Amygdala (tissue), 56 donors: ENCODE measurements at places on chromosomes 2 and 18.

GRCh38 chr2:230327418-230328154 lies 593 bp downstream of the SP140L start:
- no peak for DNase-seq

DNA sequence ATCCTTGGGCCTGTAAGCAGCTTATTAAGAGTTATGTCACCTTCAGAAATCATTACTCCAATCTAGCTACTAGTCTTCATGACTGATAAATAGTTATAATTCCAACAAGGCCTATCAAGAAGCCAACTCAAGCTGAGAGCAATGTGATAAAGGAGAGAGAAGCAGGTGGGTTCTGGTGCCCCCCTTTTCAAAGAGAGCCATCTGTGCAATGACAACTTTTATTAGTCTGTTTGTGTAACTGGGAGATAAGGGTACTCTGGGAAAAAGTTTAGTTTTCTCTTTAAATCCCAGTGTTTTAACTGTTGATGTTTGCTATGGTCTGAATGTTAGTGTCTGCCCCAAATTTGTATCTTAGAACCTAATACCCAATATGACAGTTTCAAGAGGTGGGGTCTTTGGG lies 60.6 kb downstream of the CCDC93 start:
- no peak for DNase-seq

DNA sequence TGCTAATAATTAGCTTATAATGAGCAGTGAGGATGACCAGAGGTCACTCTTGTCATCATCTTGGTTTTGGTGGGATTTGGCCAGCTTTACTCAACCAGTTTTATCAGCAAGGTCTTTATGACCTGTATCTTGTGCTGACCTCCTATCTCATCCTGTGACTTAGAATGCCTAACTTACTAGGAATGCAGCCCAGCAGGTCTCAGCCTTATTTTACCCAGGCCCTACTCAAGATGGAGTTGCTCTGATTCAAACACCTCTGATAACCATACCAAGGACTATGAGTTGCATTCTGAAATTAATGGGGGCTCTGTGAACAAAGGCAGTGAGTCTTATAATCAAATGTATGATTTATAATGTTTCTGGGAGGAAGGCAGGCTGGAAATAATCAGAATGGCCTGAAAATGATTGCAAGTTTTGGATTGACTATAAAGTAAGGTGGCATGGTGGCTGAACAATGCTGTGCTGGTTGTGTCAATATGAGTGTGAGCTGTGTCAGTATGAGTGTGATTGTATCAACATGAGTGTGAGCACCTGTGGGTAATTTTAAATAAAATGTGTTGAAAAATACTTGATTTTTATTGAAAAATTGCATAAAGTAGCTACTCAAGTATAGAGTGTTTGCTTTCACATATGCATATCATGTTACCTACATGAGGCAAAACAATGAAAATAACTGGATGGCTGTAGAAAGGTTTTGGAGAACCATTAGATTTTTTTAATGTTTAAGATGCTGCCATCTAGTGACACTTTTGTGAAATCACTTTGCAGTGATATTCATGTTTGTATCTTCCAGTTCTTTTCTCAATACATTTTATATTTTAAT lies 103.0 kb downstream of the KYNU start:
- DNase-seq = no peak

DNA sequence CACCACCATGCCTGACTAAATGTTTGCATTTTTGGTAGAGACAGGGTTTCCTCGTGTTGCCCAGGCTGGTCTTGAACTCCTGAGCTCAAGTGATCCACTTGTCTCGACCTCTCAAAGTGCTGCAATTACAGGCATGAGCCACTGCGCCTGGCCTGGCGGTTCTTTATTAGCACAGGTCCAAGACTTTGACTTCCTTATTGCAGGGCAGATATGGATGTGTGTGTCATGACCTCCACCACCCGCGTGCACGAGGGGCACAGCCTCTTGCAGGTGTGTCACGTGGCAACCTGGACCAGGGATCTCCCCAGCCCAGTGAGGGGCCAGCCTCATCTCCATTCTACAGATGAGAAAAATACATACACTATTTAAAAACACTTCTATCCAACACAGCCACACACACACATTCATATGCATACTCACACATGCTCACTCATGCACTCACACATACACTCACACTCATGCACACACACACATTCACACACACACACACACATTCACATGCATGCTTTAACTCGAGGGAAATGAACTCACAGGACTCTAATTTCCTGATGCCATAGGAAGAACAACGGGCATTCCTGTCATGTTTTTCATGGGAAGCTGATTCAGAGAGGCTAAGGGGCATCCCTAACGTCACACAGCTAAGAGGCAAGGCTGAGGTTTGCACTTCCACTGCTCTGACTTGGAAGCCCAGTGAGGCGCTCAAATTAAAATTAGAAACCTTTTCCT lies 38.8 kb downstream of the RRM2 start:
- DNase-seq = no peak

GRCh38 chr2:99880148-99880963 lies 262.0 kb downstream of the AFF3 start:
- DNase-seq = no peak

DNA sequence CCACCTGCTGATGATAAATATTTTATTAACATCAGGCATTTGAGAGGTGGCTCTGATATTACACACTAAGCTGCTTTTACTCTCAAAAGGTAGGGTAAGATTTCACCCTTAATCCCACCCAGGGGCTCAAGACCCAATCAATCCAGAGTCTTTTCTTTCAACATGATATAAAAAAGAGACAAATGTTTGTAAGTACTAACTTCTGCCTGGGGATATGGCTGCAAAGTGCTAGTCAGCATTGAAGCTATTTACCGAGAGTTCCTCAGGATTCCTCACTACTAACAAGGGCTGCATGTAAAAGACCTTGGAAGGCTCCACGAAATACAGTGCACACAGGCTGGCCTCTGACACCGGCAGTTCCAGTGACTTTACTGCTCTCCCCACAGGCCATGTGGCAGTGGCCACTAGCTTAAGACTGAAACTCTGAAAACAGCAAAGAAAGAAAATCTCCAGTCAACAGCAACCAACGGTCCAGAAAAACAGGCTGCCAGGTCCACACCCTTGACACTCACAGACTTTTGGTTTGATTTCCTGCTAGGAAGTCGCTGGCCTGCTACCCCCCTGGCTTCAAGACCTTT lies 11.2 kb downstream of the MREG start:
- no peak for DNase-seq

DNA sequence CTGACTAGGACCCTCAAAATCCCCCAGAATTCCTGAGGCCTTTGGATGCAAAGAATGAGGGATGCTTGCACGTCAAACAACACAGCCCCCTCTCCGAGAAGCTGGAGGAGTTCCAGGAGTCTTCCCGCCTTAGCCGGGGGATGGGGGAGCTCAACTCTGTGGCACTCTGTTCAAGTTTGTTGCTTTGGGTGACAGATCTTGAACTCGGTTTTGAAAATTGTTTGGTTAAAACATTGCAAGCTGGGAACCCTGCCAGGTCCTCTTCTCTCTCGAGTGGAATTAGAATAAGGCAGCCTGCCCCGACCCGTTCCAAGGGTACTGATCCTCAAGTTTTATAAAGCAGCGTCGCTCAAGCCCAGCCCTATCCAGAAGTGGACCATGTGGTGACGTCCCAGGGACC lies 244.1 kb downstream of the LOXHD1 start:
- DNase-seq = no peak

DNA sequence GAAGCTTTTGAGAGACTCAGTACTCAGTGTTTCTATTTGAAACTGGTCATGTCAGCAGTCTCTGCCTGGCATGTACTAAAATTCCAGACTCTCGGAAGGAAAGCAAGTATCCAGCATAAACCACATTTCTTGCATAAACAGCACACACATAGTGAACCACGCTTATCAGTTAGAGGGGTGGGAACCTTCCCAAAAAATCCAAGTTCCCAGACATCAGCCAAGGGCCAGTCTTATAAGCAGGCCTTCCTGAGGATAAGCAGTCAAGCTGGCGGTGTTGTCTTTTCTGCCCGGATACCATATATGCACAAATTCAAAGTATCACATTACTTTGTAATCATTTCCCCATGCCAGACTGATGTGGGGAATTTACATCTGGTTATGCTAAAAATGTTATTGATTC lies 73.6 kb downstream of the ST6GAL2 start:
- no peak for DNase-seq

GRCh38 chr2:3073041-3073595 lies 304.5 kb downstream of the EIPR1 start:
- no peak for DNase-seq

- no peak for DNase-seq
Observed at GRCh38 chr2:186379052-186379451, 107.0 kb upstream of the ZC3H15 start.

DNA sequence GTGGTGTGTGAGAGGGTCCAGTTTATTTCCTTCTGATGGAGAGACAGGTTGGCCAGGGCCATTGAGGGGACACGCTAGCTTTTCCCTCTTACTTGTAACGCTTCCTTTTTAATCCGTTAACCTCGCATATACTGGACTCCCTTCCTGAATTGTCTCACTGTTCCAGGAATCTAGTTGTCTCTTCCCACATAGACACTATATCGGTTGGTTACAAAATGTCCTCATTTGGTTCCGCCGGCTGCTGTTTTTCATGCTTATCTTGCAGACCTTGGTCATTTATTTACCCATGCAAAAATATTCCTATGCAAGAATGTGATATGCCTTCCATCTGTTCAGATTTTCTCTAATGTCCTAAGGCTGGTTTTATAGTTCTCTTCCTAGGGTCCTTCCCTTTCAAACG lies 35.0 kb downstream of the NEURL3 start:
- DNase-seq = no peak
